ENCODE measurements at places on chromosomes 5 and 9.

GRCh38 chr5:69242215-69242927 is 7.7 kb downstream of the CDK7 start:
- no peak for DNase-seq

- no peak for DNase-seq
These were observed 456.3 kb downstream of the HINT1 start for GRCh38 chr5:130708754-130709153.

DNA sequence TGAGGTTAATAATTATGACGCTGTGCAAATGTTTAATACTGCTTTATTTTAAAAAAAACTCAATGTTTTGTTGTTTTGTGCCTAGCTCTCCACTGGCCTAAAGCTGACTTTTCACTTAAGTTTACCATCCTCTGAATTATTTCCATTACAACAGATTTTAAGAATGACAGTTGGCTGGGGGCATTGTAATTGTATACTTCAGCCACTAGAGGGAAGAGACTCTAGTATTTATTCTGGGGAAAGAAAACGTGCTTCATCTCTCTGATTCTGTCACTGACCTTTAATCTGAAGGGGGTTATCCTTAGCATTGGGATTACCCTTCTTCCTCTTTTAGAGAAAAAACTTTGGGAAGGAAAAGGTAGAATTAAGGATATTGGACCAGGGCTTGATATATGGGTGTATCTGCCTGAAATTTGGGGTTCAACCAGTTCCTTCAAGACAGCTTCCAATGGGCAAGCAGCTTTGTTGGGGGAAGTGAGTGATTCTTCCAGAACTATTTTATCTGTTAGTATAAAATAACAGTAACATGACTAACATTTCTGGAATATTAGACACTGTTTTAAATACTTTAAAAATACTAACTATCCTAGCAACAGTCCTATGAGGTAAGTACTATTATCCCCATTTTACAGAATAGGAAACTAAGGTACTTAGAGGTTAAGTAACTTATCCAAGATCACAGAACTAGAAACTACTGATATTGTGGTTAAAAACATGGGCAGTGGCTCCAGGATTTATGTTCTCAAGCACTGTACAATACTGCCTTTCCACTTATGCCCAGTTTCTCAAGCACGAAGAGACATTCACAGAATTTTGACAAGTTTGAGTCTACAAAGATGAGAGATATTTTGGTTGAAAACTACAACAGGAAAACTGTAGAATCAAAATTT is 208.4 kb downstream of the CD180 start:
- no peak for DNase-seq

- DNase-seq: no peak
These were observed 22.5 kb downstream of the ZDHHC21 start for GRCh38 chr9:14670718-14671117.

GRCh38 chr5:170486371-170486770 is 17.4 kb upstream of the KCNIP1 start:
- DNase-seq: no peak

DNA sequence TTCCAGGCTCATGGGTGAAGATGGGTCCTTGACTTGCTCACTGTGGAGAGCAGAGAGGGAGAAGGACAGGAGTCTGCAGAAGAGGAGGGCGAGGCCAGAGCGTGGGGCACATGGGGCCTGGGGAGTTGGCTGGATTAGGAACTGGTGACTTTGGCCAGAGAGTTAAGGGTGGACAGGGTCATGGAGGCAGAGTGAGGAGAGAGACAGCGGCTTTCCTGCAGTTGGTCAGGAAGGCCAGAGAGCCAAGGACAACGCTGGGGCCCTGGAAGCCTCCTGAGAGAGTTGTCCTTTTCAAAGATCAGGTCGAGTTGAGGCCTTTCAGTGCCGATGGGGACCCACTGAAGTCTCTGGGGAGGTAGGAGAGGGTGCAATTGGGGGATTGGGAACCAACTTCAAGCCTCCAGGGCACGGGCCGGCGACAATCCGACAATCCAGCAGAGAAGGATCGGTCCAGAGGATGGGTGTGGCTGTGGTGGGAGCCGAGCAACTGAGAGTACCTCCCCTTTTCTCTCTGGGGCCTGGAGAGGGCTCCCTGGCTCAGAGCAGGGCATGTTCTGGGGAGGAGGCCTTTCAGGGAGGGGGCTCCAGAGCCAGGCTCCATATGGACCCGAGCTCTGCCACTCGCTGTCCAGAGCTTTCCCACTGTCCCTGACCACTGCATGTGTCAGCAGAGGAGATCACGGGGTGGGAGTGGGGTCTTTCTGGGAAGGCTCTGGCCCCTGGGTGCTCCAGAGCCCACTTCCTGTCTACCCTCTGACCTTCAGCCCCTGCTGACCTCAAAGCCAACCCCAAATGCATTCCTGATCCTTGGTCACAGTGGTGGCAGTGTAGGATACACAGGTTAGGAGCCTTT is 7.5 kb upstream of the PHYHD1 start:
- no peak for DNase-seq

DNA sequence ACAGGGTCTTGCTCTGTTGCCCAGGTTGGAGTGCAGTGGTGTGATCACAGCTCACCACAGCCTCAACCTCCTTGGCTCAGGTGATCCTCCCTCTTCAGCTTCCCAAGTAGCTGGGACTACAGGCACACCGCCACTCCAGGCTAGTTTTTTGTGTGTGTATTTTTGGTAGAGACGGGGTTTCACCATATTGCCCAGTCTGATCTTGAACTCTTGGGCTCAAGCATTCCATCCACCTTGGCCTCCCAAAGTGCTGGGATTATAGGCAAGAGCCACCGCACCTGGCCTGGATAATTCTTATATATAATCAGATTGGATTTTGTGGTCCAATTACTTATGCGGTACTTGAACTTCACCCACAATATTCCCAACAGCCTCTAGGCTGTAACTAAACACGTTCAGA is 19.8 kb downstream of the CCDC69 start:
- DNase-seq: no peak

GRCh38 chr5:144428326-144428725 is 257.7 kb downstream of the KCTD16 start:
- no peak for DNase-seq

GRCh38 chr9:128304971-128305288 is 17.3 kb downstream of the TRUB2 start:
- no peak for DNase-seq

- DNase-seq: no peak
These were observed 128.5 kb downstream of the VPS13A start for GRCh38 chr9:77305622-77306400.

GRCh38 chr9:13971966-13972655 is 341.8 kb downstream of the NFIB start:
- DNase-seq: no peak

- no peak for DNase-seq
These were observed 12.2 kb upstream of the CLINT1 start for GRCh38 chr5:157870837-157871834.

GRCh38 chr9:112562235-112562958 is 75.8 kb downstream of the KIAA1958 start:
- no peak for DNase-seq

DNA sequence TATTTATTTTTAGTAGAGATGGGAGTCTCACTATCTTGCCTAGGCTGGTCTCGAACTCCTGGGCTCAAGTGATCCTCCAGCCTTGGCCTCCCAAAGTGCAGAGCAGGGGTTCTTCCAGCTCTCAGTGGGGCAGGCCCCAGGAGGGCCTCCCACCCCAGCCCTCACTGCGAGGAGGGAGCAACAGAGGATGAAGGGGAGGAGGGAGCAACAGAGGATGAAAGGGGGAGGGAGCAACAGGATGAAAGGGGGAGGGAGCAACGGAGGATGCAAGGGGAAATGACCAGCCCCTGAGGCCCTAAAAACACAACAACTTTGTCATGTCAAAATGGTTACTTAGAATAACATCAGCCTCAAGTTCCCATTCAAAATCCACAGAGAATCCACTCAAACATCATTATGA is 10.0 kb downstream of the TRIM14 start:
- no peak for DNase-seq

GRCh38 chr9:133074111-133074651 is 12.4 kb downstream of the CEL start:
- no peak for DNase-seq

- no peak for DNase-seq
These were observed 58.2 kb downstream of the EHMT1 start for GRCh38 chr9:137676998-137677397.

- DNase-seq: no peak
These were observed 6.0 kb upstream of the GPR21 start for GRCh38 chr9:123027517-123027916.

Data from NCI-H2227 treated with DMSO at 0.1 percent for 48 hours (cell line).